ENCODE measurements at places on chromosomes 7 and 10.

DNA sequence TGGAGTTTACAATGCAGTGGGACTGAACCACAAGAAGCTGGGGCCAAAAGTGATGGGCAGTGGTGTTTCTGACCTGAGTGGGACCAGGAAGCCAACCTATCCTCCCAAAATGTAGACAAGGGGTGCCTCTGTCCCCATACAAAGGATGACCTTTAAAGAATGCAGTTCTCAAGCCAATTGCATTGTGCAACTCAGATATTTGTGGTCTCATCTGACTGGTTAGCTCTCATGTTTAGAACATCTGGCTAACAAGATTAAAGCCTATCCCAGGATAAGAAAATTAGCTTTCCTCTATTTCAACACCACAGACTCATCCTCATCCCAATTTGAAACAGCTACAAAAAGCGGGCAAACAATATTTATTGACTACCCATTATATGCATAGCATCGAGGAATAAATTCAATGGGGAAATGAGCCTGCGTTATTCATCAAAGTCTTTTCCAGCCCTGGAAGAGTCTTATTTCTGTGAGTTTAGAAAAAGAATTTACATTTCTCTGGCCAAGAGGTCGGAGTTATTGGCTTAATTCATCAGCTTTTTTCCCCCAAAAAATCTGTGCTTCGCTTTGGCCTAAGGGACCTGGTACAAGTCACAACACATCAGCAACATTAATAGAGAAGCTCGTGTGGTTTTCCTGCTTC lies 26.7 kb downstream of the ELMO1 start:
- DNase-seq: no peak

GRCh38 chr10:10612151-10612550 lies 405.5 kb upstream of the CELF2 start:
- DNase-seq: no peak

- DNase-seq: no peak
These were observed 441.4 kb upstream of the ZMIZ1 start for GRCh38 chr10:78627254-78627795.

- peak; percentile 38 for DNase-seq
These were observed 205.9 kb downstream of the MBL2 start for GRCh38 chr10:52566471-52567246.

GRCh38 chr7:94252124-94252523 lies 142.6 kb upstream of the COL1A2 start:
- no peak for DNase-seq

- peak; percentile 37 for DNase-seq
These were observed 248.8 kb upstream of the PTN start for GRCh38 chr7:137592232-137592896.
